ENCODE measurements at places on chromosomes 12 and 14.

DNA sequence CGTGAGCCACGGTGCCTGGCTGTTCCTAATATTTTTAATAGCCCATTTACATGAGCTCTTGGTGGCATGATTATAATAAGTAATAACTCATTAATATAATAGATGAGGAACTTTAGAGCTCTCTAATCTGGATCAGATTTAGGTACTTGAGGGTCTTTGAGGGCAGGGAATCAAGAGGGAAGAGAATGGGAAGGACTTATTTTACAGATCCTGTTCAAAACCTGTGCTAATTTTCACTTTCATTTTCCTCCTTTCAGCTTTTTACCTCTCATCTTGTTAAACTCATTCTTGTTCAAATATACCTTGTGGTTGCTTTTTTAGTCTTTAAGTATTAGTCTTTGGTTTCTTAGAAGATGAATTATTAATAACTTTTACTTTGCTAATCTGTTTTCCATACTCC is 5.6 kb downstream of the NECAP1 start:
- DNase-seq: no peak

GRCh38 chr12:13702381-13702780 is 279.0 kb downstream of the GRIN2B start:
- DNase-seq: no peak

GRCh38 chr12:89863968-89864367 is 155.3 kb upstream of the ATP2B1 start:
- no peak for DNase-seq

DNA sequence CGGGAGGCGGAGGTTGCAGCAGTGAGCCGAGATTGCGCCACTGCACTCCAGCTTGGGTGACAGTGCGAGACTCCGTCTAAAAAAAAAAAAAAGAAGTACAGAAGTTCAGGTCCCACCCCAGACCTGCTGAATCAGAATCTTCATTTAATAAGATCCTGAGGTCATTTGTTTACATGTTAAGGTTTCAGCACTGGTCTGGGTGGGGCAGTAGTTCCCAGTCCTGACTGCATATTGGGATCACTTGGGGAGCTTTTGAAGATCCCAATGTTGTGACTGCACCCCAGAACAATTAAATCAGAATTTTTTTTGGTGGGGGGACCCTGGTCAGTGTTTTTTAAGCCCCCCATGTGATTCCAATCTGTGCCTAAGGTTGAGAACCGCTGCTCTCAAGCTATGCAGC is 11.7 kb upstream of the COL2A1 start:
- DNase-seq: no peak

DNA sequence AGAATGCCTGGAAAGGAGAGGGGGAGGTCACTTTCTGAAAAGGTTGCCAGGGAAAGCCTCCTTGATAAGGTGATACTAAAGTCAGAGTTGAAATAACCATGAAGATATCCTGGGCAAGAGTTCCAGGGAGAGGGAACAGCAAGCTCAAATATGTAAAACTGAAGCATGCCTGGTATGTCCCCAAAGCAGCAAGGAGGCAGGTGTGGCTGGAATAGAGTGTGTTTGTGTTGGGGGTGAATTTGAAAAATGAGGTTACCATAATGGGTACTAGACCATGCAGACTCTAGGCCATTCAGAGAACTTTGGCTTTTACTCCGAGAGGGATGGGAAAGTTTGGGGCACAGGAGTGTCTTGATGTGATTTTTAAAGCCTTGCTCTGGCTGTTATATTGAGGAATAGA is 66.7 kb upstream of the PTCSC3 start:
- DNase-seq: no peak

DNA sequence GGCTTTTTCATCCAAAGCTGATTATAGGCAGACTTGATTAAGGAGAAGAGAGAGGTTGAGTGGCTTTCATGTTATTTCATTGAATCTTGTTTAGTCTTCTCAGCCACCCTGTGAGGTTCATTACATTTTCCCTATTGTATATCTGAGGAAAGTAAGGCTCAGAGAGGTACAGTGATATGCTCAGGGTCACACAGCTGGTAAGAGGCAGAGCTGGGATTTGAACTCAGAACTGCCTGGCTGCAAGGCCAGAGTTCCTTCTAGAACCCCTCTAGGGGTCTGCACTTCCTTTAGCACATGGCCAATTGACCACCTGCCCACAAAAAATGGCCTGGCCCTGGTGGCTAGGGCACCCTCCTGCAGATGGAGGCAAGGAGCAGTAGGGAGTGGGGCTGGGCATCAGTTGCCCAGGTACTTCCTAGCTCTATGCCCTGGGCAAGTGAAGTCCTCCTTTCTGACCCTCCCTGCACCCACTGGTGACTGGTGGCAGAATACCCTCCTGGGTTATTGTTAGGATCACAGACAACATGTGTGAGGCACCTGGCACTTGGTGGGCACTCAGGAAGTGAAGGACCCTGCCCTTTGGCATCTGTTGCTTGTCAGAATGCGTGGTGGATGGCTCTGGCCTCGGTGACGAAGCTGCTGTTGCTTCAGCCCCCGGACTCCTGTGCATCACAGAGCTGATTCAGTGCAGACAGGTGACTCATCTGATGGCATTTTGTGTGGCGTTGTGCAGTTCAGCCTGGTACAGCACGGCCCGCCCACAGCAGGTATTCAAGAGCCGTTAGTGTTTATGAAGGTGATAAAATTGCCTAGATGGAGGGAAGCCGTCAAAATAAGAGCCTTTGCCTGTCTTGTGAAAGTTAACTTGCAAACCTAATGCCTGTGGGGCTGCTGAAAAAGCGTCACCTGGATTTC is 115.8 kb downstream of the SLC25A47 start:
- peak; percentile 54 for DNase-seq

- DNase-seq: no peak
Measured at GRCh38 chr14:93984987-93985410, 8.6 kb upstream of the ASB2 start.

- DNase-seq: no peak
Measured at GRCh38 chr14:71472356-71473340, 459.6 kb upstream of the RGS6 start.

GRCh38 chr14:51862860-51863259 is 2.4 kb downstream of the GNG2 start:
- no peak for DNase-seq

GRCh38 chr12:28865776-28866175 is 283.3 kb upstream of the FAR2 start:
- DNase-seq: no peak

DNA sequence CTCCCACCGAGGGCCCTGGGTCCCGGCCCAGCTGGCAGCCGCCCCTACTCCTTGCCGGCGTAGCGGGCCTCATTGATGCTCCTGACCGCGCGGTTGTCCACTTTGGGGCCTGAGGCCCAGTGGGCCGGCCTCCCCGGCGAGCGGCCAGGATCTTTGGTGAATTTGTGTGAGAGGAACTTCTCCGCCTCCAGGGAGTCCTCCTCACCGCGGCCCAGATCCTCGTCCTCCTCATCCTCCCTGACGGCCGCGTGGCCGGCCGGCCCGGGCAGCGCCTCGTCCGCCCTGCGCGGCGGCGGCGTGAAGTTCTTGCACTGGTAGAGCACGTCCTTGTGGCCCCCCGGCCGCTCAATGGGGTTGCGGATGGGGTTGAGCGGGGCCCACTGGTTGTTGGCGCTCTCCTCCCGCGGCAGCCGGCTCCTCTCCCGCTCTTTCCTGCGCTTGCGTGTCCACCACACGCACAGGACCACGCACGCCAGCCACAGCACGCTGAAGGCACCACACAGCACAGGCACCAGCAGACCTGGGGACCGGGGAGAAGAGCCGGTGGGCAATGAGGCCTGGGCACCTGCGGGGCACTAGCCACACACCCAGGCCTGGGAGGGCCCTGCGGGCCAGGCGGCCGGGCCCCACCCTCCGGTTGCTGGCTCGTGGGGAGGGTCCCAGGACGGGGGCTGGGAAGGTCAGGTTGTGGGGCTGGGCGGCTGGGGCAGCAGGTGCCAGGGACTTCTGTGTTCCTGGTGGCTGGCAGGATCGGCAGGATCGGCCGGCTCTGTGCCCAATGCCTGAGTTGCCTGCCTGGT is 25.7 kb downstream of the JAG2 start:
- peak; percentile 18 for DNase-seq

- no peak for DNase-seq
Measured at GRCh38 chr12:129610601-129611120, 293.2 kb downstream of the TMEM132D start.

DNA sequence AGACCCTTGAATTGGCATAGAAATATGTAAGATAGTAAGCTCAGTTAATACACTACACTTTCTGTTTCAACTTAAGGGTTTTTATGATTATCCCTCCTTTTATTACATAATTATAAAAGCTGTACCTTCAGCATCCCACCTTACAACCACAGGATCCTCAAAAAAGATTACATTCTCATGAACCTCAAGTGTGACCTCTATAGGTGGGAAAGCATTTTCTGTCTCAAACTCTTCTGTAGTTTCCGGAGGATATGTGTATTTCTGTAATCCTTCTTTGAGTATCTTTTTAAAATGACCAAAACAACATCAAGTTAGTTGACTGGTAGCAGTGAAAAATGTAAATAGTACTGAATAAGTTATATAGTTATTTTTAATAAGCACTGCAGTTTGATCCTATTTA is 75.9 kb downstream of the DNAI7 start:
- no peak for DNase-seq

- no peak for DNase-seq
Measured at GRCh38 chr12:40723001-40723400, 30.8 kb downstream of the CNTN1 start.

DNA sequence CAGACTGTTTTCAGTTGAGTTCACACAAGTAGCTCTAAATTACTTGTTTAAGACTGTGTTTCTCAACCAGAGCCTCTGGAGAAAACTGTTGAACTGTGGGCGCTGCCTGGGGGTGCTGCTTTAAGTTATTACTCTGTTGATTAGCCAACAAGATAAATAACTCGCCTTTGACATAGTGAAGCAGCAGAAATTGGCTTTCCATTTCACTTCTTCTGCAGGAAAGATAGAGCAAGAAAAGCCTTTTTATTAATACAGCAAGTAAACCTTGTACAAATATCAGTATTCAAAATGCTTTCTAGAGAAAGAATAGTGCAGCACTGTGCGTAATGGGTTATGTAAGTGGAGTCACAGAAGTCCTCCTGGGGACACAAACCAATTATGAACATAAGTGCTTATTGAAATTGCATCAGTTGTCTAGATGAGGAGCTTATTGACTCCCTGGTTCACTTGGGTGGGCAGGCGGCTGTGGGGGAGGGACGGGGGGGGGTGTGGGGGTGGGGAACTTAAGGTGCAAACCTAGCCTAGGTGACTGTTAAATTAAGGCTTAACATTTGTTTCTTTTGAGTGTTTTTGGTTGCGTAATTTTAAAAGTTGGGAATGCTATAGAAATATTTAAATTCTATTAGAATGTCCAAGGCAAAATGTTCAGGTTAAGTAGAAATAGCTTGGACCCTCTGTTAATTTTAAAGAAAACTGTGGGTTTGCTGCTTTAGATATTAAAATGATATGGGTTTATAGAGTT is 6.3 kb downstream of the FRS2 start:
- DNase-seq: peak; percentile 21

DNA sequence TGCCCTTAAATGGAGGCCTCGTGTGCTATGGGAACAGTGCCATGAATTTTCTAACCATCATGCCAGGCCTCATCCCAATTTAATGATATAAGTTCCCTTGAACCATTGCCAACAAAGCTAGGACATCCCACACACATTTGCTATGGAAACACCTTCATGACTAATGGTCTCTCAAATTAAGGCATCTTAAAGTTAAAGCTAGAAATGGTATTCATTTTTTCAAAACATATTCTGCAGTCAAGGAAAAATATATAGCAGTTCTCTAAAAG is 117.3 kb downstream of the BTG1 start:
- DNase-seq: no peak

DNA sequence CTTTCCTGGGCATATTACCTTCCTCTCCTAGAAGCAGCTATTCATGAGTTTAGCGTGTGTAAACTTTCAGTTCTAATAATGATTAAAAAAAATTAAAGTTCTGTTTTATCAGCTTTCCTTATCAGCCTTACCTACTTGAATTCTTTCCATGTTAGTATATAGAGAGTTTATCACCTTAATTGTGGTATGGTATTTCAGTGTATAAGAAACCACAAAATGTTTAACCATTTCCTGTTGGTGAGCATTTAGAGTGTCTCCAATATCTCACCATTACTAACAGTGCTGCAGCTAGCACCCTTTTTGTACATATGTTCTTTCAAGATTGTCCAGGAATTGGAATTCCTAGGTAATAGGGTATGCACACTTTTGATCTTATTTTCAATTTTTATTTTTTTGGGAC is 89.5 kb downstream of the FBXO33 start:
- DNase-seq: no peak

GRCh38 chr12:76018111-76018510 is 13.5 kb downstream of the PHLDA1 start:
- no peak for DNase-seq

DNA sequence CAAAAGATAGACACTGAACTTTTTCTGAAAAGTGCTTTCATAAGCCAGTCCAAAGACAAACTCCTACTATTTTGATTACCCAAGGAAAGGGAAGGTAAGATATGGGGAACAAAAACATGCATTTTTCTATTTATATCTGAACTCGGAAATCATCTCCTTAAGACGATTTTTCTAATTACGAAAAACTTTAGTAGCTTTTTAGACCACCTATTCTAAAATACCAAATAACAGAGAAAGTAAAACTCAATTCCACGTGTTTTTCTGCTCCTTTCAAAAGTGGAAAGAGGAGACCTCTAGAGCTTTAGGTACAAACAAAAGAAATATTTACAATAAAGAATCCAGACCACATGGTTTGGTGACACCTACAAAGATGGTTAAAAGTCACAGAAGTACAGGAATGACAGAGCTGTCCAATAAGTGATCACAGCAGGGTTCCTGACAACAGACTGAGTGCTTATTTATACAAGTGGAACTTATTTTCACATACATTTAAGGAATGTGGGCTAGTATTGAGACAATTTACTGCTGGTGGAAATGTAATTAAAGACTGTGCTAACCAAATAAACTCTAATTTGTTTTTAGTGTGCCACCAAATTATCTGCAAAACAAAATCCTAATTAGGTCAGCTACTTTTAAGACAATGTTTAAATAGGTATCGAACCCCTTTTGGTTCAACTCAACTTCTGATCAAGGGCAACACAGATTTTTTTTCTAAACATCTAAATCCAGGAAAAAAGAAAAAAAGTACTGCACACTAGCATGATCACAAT is 2.4 kb downstream of the LRIG3 start:
- DNase-seq: no peak
